ENCODE measurements at places on chromosomes 3 and 15. TPM values are rescaled to one million over a fixed set of nuclear protein-coding genes. Genes with fewer than 3 reads are reported as not detected.

DNA sequence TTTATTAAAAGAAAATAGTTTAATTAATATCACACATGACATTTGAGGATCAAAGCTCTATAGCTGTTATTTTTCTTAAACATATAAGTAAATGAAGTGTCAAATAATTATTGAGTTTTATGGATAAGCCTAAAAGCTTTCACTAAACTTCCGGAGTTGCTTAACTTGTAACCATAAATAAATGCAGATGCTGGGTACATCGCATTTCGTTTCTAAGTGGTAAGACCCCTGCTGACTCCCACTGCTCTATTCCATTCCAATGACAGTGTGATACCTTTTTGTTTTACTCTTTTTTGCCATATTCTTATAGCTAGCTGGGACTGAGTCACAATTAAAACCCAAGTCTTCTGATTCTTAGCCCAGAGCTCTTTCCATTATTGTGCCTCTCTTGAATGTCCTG, 411.1 kb downstream of the SOX2 start:
- DNase-seq = no peak

GOLGA8O gene
- 1.4 TPM for total RNA-seq

GOLGA8R gene
- 3.1 TPM for total RNA-seq

- peak; percentile 21 for DNase-seq
Measured at GRCh38 chr3:169390741-169391305, 272.7 kb downstream of the MECOM start.

DNA sequence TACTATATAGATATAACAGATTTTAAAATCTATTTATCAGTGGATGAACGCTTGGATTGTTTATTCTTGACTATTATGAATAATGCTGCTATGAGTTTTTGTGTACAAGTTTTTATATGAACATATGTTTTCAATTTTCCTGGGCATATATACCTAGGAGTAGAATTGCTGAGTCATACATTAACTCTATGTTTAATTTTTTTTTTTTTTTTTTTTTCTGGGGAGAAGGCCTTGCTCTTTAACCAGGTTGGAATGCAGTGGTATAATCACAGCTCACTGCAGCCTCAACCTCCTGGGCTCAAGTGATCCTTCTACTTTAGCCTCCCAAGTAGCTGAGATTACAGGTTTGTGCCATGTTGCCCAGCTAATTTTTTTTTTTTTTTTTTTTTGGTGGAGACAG, 9.1 kb downstream of the CIDEC start:
- DNase-seq = no peak

GRCh38 chr15:87713475-87713879, 543.1 kb downstream of the NTRK3 start:
- no peak for DNase-seq

DNA sequence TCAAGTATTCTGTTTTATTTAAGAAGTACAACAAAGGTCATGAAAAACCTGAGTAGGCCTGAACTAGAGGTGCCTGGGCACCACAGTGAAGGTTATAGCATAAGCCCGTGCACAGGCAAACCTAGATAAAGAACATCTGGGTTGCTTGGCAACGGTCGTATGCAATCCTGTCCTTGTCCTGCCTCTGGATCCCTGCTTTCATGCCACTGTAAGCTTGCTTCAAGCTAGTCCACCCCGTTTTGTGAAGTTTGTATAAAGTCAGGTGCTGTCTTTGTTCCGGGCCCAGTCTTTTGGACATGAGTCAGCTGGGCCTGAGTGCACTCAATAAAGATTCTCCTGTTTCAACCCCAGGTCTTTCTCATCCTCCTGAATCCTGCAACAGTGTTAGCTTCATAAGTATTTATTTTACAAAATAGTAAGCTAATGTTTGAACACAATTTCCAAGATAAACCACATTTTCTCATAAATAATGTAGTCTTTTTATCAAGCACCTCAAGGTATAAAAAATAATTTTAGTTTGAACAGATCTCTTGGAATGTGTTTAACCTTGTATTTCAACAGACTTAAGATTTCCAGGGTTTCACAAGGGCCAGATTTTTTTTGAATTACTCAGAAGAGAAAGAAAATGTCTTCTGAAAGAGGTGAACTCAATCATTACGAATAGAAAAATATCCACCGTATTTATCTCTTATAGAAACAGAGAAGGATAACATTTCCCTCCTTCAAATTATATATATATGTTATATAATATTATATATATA, 14.3 kb upstream of the SLC9C1 start:
- no peak for DNase-seq

RLBP1 gene
- not detected for total RNA-seq

CCDC9B gene
- 5.3 TPM for total RNA-seq

GRCh38 chr3:40398346-40398745, 11.4 kb downstream of the ENTPD3 start:
- DNase-seq = no peak

TGM4 gene
- total RNA-seq = not detected

AMT gene
- total RNA-seq = 5.5 TPM

CCR9 gene
- total RNA-seq = 0.09 TPM

- no peak for DNase-seq
Measured at GRCh38 chr3:38140326-38141172, 2.1 kb downstream of the MYD88 start.

GPR27 gene
- 1.5 TPM for total RNA-seq

DNA sequence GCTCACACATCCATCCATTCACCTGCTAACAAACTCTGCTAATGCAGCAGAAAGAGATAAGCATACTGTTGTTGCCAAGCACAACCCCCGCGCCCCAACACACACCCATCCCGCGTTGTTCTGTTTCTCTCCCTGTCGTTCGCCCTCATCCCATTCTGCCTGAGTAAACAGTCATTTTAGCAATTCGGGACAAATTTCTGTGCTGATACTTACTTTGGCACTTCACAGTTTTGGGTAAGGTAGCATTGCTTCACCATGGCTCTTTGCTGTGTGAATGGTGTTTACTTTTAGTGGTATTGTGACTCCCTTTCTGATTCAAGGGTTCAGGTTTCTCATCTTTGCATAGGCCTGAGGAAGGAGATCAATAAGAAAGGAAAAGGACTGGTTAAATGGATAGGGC, 149.7 kb downstream of the AKAP13 start:
- DNase-seq = no peak

CCDC39 gene
- not detected for total RNA-seq

TNFAIP8L3 gene
- 2.1 TPM for total RNA-seq

- peak; percentile 88 for DNase-seq
Measured at GRCh38 chr3:37072892-37073291, 79.6 kb downstream of the MLH1 start.

CEP97 gene
- 17.8 TPM for total RNA-seq

- peak; percentile 37 for DNase-seq
Measured at GRCh38 chr3:88059380-88060170, 520 bp downstream of the ZNF654 start.

DNA sequence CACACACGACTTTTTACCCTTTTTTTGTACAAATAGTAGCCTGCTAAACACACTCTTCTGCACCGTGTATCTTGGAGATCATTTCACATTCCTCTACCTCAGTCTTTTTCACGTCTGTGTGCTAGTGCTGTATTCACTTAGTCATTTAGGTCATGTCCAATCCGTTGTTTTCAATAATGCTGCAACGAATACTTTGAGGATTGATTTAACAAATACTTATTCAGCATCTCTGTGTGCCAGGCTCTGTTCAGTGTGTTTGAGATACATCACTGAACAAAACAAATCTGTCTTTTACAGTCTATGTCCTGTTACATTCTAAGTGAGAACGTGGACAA, 882 bp downstream of the JMJD7 start:
- no peak for DNase-seq

- peak; percentile 62 for DNase-seq
Measured at GRCh38 chr15:89335298-89336041, 846 bp upstream of the POLG start.

DNA sequence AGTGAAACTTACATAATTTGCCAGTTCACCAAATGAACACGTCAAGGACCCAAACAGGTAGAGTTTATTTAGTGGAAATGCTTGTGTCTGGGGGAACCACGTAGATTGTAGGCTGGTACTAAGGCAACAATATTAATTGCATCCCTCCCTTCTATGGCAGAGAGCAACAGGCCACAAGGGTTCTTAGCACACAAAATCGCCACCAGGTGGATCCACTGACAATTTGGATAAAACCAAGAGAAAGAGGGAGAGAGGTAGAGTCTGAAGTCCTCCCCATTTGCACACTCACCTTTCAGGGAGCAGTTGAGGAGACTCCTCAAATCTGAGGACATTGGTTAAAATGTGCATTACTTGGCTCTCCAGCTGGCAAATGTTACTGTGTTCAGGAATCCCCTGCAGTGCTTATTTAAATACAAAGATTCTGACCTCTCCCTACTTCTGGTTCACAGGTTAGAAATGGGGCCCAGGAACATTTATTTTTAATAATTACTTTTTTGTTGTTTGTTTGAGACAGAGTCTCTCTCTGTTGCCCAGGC, 181.0 kb upstream of the FEZF2 start:
- no peak for DNase-seq

GRCh38 chr3:38006445-38006995, 15.9 kb downstream of the VILL start:
- no peak for DNase-seq

DNA sequence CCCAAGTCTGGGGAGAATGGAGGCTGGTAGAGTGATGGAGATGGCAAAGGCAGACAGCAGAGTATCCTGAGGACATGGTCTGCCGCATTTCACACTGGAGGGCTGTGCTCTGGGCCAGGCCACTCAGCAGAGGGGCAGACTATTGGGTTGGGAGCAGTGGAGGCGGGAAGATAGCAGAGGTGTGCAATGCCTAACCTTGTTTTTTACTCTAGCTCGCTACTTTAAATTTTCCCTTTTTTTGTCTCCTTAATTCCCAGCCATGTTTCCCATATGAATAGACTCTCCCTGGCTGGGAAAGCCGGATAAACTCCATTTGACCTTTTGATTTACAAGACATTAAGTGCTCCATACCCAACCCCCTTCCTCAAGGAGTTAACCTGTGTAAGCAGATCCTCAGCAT, 33.5 kb upstream of the ST6GAL1 start:
- no peak for DNase-seq
